ENCODE measurements at places on chromosomes 6 and 20.

DNA sequence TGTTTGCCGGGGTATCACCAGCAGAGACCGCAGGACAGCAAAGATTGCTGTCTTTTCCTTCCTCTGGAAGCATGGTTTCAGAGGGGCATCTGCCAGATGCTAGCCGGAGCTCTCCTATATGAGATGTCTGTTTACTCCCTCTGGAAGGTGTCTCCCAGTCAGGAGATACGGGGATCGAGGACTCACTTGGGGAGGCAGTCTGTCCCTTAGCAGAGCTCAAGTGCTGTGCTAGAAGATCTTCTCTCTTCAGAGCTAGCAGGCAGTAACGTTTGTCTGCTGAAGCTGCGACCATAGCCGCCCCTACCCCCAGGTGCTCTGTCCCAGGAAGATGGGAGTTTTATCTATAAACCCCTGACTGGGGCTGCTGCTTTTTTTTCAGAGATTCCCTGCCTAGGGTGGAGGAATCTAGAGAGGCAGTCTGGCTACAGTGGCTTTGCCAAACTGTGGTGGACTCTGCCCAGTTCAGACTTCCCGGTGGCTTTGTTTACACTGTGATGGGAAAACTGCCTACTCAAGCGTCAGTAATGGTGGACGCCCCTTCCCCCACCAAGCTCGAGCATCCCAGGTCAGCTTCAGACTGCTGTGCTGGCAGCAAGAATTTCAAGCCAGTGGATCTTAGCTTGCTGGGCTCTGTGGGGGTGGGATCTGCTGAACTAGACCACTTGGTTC, 133.0 kb upstream of the FLRT3 start:
- no peak for DNase-seq

GRCh38 chr6:123509112-123509511, 127.6 kb downstream of the TRDN start:
- DNase-seq, result no peak

DNA sequence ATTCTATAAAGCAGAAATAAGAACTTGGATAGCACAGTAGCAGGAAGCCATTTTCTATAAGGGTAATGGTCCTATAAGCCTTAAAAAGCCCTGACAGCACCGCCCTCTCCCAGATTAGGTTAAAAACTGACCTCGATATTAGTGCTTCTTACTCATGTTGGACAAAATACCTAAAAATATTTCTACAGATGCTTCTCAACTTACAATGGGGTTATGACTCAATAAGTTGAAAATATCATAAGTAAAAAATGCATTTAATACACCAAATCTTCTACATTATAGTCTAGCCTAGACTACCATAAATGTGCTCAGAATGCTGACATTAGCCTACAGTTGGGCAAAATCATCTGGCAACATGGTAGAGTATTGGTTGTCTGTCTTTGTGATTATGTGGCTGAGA, 70.3 kb downstream of the SESN1 start:
- no peak for DNase-seq

DNA sequence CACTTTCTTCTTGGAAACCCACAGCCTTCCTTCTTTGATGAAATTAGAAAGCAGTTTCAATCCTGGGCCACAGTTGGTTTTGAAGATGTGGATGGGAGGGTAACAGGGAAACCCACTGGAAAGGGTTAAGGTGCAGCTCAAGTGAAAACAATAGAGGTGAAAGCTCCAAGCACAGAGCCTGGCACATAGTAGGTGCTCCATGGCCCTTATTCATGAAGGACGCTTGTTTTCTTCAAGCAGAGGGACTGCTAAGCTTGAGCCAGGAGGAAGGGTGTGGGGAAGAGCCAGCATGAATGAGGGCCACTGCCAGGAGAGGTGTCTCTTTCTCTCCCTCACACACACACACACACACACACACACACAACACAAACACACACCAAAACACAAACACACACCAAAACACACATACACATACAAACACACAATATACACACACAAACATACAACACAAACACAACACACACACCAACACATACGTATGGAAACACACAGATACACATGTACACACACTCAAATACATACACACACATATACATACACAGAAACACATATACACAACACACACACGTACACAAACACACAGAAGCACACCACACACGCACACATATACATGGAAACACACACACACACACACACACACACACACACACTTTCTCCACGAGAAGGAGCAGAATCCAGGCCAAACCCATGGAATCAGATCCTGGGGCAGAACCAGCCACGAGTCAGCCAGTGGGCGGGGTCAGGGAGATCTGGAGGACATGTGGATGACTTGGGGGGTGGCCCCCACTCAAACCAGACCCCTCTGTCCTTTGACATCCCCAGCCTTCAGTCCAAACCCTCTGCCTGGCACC, 23.7 kb upstream of the RBPJL start:
- no peak for DNase-seq

DNA sequence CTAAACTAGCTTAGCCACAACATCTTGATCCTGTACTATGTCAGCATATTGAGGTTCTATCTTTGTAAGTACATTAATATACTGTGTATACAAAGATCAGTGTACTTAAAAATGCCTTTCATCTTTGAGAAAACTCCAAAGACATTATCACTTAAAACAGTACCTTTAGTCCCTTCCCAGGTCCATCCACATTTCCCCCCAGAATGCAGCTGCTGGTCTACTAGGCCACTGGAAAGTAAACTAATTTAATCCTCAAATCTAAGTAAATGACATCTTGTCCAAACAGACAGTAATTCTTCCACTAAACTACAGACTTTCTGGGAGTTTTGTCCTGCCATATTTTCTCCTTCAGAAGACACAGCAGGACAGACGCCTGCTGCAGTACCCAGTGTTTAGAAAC, 68.7 kb downstream of the SYCP2 start:
- no peak for DNase-seq

GRCh38 chr6:151609146-151609902, 115.5 kb downstream of the CCDC170 start:
- DNase-seq, result no peak

DNA sequence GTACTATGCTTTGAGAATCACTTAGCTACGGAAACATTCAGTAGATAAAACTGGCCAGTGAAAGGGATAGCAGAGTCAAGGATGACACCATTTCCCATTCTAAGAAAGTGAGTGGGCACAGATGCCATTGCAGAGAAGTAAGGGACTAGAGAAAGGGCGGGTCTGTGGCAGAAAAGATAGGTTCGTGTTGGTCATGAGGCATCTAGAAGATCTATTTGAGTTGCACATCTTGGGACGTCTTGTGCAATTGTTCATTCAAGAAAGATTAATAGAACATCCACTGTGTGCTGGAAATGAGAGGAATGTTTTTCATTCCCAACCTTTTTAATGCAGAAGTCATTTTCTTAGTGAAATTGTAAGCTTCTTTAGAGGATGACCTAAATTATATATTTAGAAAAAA, 161.7 kb downstream of the PLCB1 start:
- DNase-seq, result no peak

- DNase-seq, result no peak
Observed at GRCh38 chr6:140821196-140821595, 1311.5 kb upstream of the GJE1 start.

GRCh38 chr6:20946022-20946421, 411.8 kb downstream of the CDKAL1 start:
- DNase-seq, result no peak
